ENCODE measurements at places on chromosomes 1 and 21.

- DNase-seq, result no peak
Observed at GRCh38 chr1:54885807-54886723, 930 bp downstream of the DHCR24 start.

DNA sequence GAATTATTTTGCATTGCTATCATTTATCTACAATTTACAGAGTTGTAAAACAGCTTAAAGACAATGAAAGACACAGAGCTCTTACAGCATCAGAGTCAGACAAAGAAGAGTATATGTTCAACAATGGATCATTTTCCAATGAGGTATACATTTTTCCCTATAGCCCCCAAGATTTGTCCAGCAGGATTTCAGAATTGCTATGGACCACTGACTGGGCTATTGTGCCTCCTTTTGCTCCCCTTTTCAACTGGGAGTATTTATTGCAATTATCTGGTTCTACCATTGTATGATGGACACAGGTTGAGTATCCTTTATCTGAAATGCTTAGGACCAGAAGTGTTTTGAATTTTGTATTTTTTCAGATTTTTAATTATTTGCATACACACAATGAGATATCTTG, 62.5 kb upstream of the DNAH14 start:
- no peak for DNase-seq

- DNase-seq, result no peak
Observed at GRCh38 chr1:176531921-176532897, 69.2 kb downstream of the PAPPA2 start.

DNA sequence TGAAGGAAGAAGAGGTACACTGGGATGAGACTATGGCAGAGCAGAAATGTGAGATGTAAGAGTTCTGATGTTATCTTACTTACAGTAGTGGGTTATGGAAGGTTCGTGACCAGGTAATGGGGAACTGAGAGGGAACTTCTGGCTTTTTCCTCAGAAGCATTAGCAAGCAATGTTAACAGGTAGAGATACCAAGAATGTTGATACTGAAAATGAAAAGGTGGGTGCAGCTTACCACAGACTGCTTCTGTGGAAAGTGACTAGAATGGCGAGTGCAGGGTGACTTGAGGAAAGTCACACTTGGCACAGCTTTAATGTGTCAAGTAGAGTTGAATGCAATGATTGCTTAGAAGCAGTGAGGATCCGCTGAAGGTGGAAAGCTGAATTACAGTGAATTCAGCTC, 70.8 kb downstream of the PLA2G4A start:
- DNase-seq, result no peak

DNA sequence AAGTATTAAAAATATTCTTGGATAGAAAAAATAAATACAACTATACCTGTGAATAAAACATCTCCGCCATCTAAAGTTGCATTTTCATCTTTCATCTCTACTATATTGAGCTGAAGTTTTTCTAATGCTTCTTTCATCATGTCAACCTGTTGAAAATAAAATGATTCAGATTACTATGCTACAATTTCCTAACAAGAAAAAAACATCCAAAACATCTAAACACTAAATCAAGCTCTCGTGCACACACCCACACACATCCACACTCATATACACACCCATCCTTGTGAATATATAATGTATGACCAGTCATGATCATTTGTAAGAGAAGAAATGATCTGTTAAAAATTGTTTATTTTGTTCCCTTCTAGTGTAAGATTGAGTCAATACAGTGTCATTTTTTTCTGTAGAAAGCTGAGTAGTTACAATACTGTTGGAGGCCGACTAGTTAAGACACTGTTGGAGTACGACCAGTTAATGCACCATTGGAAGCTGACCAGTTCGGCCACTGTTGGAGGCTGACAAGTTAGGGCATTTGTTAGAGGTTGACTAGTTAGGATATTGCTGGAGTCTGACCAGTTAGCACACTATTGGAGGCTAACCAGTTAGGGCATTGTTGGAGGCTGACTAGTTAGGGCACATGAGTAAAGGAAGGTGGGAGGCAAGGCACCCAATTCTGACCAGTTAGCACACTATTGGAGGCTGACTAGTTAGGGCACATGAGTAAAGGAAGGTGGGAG, 82.4 kb upstream of the BCL10 start:
- DNase-seq, result no peak

- no peak for DNase-seq
Observed at GRCh38 chr1:201758499-201759050, 70.4 kb upstream of the IPO9 start.

GRCh38 chr1:91065337-91065736, 43.5 kb upstream of the ZNF644 start:
- DNase-seq, result no peak

- DNase-seq, result no peak
Observed at GRCh38 chr21:33544451-33545195, 1.8 kb downstream of the SON start.

GRCh38 chr1:37156646-37157045, 122.3 kb upstream of the GRIK3 start:
- no peak for DNase-seq

GRCh38 chr1:165235155-165235776, 121.2 kb downstream of the LMX1A start:
- DNase-seq, result no peak

DNA sequence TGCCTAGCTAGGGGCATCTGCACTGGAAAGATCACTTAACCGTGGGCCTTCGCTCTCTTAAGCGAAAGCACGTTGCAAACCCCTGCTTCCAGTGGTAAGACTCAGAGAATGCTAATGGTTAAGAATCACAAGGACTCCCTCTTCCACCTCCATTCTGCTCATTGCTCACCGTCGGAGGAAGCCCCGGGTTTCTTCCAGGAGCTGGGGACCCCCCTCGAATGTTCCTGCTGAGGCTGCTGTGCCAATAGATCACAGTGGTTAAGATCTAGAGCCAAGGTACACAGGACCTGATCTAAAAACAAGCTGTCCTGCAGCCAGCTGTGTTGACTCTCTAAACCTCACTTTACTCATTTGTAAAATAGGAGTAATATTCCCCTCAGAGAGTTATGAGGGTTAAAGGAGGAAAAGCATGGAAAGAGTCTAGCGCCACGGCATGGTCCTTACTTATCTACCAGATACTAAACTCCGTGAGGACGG, 765 bp downstream of the VAMP3 start:
- DNase-seq, result peak; percentile 6

- DNase-seq, result peak; percentile 22
Observed at GRCh38 chr1:44672254-44672955, 1.9 kb downstream of the TMEM53 start.
